ENCODE measurements at places on chromosomes 1 and 21.
A peak's percentile ranks its signal among the peaks of the same experiment; 100 is the strongest.

DNA sequence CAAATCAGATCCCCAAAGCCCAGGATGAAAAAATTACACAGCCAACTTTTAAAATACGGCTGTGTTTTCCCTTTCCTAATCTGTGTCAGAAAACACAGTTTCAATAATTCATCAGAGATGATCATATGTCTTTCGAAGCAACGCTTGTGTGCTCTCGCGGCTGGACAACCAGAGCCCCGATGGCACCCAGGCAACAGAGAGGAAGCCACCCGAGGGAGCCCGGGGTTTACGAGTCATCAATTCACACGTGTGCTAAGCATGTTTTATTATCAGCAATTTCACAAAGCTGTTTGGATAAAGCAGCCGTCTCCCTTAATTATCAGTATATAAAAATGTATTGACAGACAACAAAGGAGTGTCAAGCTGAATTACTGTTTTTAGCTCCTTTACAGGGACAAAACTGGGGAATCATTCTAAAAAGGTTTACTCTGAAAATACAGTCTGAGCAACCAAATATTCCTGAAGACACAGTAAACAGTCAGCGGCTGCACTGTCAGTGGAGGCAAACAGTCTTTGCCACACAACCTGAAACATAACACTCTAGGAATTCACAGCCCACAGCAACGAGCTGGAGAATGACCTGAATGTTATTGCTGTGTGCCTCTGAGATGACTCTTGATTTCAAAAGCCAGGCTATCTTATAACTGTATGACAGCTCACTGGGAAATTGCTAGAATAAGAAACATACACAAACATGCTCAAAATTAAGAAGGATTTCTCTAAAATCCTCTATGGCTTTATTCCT lies 201.0 kb downstream of the SIPA1L2 start:
- DNase-seq, result no peak

- no peak for DNase-seq
These were observed 12.7 kb upstream of the ERVH48-1 start for GRCh38 chr21:42937960-42938605.

DNA sequence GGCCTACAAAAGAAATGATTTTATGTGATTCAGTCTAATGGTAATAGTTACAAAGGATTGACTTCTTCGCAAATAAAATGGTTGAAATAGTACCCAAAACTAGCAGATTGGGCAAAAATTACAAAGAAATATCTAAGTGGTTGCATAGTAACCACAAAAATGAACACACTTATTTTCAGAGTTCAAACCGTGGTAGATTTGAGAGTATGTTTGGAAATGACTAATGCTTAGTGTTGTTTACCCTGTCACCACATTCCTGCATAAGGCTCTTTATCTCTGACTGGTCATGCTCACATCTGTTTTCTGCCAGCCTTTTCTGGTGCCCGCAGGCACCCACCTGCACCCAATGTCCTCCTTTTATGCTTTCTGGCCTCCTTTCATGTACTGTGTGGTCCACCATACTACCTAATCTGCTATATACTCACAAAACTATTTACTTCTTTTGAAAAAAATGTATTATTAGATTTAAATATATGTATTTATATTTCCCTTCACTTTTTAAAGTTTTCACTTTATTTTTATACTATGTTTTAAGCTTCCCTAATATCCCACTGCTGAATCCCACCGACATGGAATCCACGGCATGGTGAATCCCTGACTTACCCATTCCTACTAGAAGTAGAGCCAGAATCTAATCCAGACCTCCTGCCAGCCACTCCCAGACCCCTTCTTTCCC lies 30.3 kb downstream of the PTPRC start:
- DNase-seq, result peak; percentile 77

- DNase-seq, result peak; percentile 57
These were observed 118.7 kb upstream of the ZBTB40 start for GRCh38 chr1:22332795-22333499.

DNA sequence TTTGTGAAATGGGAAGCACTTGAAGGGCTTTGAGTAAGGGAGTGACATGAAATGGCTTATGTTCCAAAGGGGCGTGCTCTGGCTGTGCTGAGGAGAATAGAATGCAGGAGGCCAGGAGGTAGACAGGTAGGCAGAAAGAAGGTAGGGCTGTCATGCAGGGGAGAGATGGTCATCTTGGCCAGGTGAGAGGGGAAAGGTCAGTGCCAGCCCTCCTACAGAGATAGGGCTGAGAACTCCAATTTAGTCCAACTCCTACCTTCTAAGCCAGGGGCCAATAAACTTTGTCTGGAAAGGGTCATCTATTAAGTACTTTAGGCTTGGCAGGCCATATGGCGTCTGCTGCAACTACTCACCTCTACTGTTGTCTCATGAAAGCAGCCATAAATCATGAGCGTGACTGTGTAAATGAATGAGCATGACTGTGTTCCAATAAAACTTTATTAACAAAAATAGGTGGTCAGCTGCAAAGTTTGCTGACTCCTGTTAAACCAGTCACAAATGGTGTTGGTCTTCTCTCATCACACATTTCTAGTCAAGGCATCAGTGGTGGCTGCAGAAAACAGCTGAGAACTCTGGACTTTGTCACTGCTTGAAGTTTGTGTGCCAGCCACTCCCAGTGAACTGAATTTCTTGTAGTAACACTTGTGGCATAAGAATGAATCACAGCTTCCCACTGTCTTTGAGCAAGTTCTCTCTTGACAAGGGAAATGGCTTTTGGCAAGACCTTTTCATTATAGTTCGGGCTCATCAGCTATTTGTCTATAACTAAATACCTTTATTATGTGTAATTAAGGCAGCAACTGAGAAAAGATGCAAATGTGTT lies 32.0 kb upstream of the CD2 start:
- peak; percentile 16 for DNase-seq

- no peak for DNase-seq
These were observed 51.9 kb upstream of the PRRC2C start for GRCh38 chr1:171433451-171433850.

DNA sequence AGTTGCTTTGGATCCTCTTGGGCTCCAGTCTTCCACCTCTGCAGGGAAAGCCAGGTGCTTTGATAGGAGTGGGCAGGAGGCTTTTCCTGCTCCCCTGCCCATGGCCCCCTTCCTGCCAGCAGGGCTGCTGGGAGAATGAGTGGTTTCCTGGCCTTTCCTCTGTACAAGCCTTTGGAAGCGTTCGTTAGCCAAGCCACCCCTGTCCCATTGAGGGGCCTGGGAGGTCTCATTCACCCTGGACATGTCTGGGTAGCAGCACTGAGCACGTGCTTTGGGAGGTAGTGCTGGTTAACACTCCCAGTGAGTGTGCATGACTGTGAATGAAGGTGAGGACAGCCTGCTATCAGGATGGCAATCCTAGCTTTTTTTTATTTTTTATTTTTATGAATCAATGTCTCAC lies 118.5 kb upstream of the CACNA1E start:
- no peak for DNase-seq

DNA sequence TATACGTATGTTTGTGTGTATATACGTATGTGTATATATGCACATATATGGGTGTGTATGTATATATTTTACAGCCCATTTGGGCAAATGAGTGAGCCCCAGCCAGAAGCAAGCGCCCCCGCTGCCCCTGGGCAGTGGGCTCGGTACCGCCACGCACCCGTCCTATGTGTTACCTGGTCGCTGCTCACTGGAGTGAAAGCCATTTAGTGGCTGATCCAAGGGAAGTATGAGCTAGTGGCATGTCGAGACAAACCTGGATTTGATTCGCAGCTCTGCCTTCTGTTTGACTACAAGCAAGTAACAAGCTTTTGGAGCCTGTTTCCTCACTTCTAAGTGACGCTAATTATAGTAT lies 35.8 kb upstream of the JAK1 start:
- no peak for DNase-seq

GRCh38 chr1:2561898-2562895 lies 6.0 kb downstream of the TNFRSF14 start:
- no peak for DNase-seq

DNA sequence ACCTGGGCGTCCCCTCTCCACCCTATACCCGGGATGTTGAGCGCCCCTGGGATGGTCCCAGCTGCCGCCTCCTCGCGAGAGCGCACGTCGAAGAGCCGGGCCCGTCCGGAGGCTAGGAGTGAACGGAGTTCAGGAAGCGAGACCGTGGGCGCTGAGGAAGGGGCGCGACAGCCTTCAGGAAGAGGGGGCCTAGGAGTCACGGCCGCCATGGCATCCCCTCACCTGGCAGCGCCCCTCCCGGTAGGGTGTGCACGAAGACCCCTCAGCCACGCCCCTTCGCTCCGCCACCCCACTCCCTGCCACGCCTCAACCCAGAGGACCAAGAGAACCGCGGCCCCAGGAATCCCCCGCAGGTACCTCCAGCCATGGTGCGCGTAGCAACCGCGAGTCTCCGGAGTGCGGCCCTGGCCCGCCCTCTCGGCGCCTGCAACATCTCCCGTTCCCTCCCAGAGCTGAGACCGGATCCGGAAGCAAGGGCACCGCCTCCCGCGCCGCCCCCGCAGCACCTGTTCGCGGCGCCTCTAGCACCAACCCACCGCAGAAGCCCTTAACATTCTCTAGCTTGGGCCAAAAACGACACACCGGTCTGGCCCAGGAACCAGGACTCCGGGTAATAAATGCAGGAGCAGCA lies at the start of gene TSTD1:
TSTD1 (minus strand) TSS at position 442 of the 631 bp plus-strand sequence; CDS start at position 367, 75 bp downstream.
- DNase-seq, result peak; percentile 82

DNA sequence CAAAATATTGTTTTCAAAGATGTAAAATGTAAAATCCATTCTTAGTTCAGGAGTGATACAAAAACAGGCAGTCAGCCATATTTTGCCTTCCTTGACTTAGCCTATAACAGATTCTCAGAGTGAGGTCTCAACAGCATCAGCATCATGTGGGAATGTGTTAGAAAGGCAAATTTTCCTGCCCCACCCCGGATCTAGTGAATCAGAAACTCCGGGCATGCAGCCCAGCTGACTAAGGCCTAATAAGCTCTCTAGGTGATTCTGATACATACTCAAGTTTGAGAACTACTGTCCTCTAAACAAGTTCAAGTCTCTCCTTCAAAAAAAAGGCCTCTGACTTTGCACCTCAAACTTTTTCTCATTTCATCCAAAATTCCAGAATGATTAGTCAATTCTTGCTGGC lies 46.9 kb upstream of the PRRC2C start:
- peak; percentile 67 for DNase-seq

GRCh38 chr1:67441183-67441582 lies 11.0 kb upstream of the SERBP1 start:
- no peak for DNase-seq

- no peak for DNase-seq
These were observed 26.0 kb downstream of the ATF6 start for GRCh38 chr1:161791904-161792655.

GRCh38 chr1:95232646-95233318 lies 1.2 kb upstream of the RWDD3 start:
- DNase-seq, result no peak

GRCh38 chr1:157624471-157624870 lies 26.6 kb upstream of the FCRL4 start:
- DNase-seq, result no peak

DNA sequence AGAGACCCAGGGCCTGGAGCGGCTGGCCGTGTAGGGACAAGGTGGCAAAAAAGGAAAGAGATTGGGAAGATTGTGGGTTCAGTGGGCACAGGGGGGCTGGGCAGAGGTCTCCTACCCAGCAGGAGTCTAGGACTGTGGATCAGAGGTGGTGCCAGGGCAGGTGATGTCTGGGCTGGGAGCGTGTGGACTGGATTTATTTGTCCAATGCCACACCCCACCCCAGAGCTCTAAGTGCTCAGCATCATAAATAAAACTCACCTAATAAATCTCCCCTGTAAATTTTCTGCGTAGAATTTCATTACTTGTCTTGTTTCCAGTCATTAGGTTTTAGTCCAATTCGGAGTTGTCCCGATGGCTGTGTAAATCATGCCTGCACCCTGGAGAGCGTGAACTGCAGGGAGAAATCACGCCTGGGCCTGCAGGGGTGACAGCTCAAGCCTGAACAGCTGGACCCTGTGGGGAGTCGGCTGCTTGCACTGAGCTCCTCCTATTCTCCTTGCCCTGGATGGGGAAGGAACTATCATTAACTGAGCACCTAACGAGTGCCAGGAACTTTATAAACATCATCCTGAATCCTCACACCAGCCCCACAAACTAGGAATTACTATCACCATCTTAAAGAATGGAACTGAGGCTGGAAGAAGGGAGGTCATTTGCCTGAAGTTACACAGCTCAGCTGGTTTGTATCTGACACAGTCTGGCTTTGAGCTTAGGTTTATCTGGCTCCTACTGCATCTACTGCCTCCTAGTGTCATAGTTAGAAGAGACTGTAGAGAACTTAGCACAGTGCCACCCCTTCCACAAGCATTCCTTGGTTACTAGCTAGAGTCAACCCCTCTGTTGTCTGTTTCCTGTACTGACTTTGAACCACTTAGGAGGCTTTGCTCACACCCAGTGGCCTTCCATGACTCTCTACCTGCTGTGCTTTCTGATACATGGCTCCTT lies 25.0 kb upstream of the POU3F1 start:
- DNase-seq, result no peak

GRCh38 chr1:204516180-204516879 lies at the start of gene MDM4:
Gene MDM4, plus strand, starts transcription at chr1:204516406. Its CDS starts 9,113 bp downstream, at chr1:204525519.
- peak; percentile 95 for DNase-seq

- DNase-seq, result no peak
These were observed 111.2 kb downstream of the LIPI start for GRCh38 chr21:14099570-14099969.

DNA sequence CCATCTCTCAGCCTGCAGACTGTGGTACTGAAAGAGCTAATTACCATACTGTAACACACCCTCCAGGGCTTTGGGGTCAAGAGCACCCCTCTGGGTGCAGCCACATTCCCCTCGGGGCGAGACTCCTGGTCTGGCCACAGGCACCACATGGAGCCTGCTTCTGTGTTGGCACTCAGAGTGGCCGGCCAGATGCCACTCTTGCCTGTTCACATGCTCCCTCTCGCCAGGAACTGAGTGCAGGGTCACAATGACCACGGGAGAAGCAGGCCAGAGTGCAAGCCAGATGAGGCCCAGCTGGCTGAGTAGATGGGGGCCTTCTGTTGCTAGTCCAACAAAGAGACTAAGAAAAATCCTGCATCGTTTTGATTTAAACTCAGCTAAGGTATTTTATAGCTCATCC lies 864.0 kb downstream of the KCNT2 start:
- no peak for DNase-seq

- DNase-seq, result no peak
These were observed 41.0 kb downstream of the MFSD2A start for GRCh38 chr1:39995973-39996393.

DNA sequence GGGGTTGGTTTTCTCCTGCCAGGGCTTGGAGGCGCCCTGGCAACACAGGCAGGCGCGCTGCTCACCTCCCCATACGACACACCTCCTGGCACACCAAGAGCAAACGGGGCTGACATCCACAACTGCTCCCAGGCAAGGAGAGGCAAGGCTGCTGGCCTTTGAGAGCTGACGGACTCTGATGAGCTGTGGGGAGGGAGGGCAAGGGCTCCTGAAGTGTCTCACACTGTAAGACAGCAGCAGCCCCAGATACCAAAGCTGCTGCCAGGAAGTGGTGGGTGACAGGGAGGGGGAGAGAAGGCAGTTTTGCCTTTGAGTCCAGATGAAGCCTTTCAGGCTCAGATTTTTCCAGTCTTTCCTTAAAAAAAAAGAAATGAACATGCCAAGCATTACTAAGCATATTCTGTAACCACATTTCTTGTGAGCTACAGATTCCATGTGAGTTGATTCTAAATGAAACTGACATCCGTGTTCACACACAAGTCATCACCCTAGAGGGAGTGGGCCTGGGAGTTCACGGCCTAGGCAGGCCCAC lies 24.3 kb downstream of the PGBD5 start:
- no peak for DNase-seq
